SJSA1 (cell line): ENCODE measurements at places on chromosomes 16 and 17.
A peak's percentile ranks its signal among the peaks of the same experiment; 100 is the strongest.

DNA sequence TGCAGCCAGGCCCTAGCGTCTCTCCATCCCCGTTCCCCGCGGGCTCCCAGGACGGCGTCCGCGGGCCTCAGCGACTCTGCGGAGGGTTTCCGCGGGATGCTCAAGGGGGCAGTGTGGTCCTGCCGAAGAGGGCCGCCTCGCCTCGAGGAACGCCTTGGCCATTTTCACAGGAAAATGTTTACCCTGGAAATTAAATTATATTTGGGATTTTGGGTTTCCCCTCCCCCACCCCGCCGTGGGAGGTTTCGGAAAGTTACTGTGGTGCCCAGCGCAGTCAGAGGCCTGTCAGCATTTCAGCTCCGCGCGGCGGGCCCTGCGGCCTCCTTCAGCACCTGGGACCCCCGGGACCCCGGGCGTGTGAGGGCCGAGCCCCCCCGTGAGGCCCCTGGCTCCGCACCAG lies 94.5 kb downstream of the PCTP start:
- H3K27ac ChIP-seq = no peak overlapping the region
- no peaks in the 10 kb centered on the region for H3K36me3 ChIP-seq
- peak overlapping the region; percentile 10; the same call in 1 of the 2 replicates for H3K4me3 ChIP-seq

- no peaks in the 10 kb centered on the region for H3K36me3 ChIP-seq
- no peak overlapping the region for H3K27ac ChIP-seq
- no peak for DNase-seq
- H3K27me3 ChIP-seq = peaks cover 60% of the 10 kb centered on the region
- no peak overlapping the region for H3K4me3 ChIP-seq
Observed at GRCh38 chr16:1913327-1914083, 4.7 kb downstream of the HS3ST6 start.

DNA sequence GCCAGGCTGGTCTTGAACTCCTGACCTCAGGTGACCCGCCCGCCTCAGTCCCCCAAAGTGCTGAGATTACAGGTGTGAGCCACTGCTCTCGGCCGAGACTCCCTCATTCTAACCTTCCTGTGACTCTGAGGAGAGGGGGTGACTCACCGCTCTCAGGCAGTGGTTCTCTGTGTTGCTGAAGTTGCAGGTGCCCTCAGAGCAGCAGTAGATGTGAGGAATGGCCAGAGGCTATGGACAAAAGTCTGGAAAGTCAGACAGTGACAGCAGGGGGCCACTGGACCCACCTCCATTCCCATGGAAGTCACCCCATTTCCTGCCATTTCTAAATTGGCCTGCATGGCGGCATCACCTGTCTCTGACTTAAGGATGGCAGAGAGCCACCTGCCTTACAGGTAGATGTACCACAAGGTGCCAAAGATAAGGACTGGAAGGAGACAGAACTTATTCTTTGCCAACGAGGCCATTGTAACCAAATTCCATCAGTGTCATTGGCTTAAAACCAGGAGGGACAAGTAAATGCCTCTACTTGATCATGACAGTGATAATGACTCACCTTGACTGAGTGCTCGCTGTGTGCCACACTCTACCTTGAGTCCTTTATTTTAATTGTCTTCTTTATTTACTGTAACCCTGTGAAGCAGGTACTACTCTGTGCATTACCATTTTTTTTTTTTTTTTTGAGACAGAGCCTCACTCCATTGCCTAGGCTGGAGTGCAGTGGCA lies 15.3 kb upstream of the CNOT1 start:
- no peaks in the 10 kb centered on the region for H3K27me3 ChIP-seq
- H3K36me3 ChIP-seq = no peaks in the 10 kb centered on the region
- no peak for DNase-seq

DNA sequence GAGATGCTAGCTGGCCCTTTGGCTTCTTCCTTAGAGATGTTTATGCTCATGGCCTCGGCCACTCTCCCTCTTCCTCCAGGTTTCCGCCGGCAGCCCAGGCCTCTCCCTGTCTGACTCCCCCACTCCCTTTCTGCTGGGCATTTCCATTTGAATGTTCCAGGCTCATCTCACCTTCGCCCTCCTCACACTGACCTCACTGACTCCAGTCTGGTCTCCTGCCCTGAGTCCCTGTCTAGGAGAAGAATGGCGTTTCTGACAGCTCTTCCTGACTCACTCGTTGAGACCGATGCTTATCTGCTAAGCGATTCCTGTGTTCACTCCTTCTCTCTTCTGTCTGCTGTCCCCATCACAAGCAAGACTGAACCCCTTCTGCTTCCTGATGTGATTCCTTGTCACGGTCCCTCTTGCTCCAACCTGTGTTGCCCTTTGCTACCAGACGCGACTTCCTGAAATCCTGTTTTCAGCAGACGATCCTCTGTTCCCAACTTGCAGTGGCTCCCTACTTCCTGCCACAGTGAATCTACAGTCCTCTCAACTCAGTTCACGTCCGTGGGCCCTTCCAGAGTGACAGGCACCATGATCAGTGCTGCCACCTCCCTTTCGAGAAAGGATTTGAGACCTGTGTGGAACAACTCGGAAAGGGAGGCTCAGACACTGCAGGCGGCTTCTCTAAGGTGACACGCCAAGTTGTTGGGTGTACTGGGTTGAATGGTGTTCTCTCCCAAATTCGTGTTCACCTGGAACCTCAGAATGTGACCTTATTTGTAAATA lies 176.4 kb downstream of the MSI2 start:
- no peak overlapping the region for H3K4me3 ChIP-seq
- no peaks in the 10 kb centered on the region for H3K36me3 ChIP-seq

DNA sequence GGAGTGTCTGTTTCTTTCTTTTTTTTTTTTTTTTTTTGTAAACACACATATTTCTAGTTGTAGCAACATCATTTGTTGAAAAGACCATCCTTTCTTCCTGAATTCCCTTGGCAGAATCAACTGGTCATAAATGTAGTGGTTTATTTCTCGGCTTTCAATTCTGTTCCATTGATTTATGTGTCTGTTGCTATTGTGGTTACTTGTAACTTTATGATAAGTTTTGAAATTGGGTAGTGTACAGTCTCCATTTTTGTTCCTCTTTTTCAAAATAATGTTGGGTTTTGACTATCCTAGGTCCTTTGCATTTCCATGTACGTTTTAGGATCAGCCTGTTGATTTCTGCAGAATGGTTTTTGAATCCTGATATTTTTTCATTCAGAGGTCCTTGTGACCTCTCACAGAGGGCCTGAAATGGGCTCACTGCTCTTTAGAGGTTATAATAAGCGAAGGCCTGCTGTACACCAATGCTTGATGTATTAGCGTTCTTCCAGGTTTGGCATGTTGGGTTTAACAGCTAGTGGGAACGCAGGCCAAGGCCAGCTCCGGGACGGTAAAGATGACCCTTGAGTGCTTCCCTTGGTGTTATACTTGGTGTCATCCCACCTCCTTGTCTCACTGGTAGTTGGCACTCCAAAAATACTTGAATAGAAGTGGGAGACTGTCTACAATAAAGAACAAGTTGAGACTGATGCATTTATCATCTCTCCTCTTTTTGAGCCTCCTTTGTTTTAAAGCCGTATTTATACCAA lies 43.8 kb downstream of the ZNRF1 start:
- no peak overlapping the region for H3K4me3 ChIP-seq
- peaks cover under 1% of the 10 kb centered on the region; the same call in 1 of the 2 replicates for H3K36me3 ChIP-seq
- H3K27me3 ChIP-seq = no peaks in the 10 kb centered on the region

- no peak overlapping the region for H3K4me3 ChIP-seq
- no peaks in the 10 kb centered on the region for H3K27me3 ChIP-seq
- H3K27ac ChIP-seq = no peak overlapping the region
- peaks cover 95% of the 10 kb centered on the region for H3K36me3 ChIP-seq
Observed at GRCh38 chr17:38463451-38463858, 35.2 kb downstream of the ARHGAP23 start.

DNA sequence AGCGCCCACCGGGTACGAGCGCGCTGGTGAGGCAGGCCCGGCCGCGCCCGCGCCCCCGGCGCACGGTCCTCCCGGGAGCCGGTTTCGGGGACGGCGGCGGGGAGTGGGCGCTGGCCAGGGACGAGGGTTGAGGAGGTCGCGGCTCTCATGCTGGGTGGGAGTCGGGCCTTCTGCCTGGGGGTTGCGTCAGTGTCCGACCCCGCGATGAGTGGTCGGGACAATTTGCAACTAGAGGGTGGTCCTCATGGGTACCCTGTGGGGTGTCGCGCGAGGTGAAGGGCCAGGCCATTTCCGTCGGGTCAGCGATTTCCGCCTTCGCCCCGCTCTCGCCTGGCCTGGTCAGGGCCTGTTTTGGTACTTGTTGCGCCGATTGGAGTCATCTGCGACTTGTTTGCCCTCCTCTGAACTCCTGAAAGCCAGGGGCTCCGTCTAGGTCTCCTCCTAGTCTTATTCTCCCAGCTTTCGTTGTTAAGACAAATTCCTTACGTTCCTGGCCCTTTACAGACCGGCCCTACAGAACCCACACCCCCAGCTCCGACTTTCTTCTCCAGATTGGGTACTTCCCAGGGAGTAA lies 14.9 kb downstream of the NAA60 start:
- H3K4me3 ChIP-seq = peak overlapping the region; percentile 83
- H3K27ac ChIP-seq = peak overlapping the region; percentile 94
- peaks cover 8% of the 10 kb centered on the region for H3K36me3 ChIP-seq
- DNase-seq = no peak
- no peaks in the 10 kb centered on the region for H3K27me3 ChIP-seq

DNA sequence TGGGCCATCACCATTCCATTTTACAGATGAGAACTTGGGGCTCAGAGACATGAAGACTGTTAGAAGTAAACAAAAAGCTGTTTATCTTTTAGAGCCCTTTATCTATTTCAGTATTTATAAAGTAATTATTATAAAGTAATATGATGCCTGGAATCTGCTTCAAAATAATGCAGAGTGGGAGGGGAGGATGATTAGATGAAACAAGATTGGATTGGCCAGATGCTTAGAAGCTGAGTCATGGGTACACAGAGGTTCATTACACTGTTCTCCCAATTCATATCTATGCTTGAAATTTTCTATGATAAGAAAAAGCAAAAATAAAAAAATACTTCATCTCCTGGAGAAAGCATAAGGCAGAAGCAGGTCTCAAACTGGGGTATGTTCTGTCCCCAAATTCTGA lies 29.4 kb downstream of the TOM1L2 start:
- no peaks in the 10 kb centered on the region for H3K27me3 ChIP-seq
- H3K4me1 ChIP-seq = peaks cover 65% of the 10 kb centered on the region
- peak overlapping the region; percentile 76 for H3K27ac ChIP-seq
- H3K36me3 ChIP-seq = no peaks in the 10 kb centered on the region
- no peak overlapping the region for H3K4me3 ChIP-seq
- peak; percentile 44 for DNase-seq

DNA sequence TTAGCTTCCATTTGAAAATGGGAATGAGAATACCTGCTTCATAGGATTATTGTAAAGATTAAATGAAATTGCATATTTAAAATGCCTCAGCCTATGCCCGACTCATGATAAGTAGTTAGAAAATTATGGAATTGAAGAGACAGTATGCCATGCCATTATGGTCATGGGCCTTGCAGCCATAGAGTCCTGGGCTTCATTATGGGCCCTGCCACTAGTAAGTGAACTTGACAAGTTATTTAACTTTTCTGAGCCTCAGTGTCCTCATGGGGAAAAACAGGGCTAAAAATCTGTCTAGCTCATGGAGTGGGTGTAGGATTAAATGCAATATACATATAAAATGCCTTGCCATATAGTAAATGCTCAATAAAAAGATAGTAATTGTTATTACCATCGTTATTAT lies 133.2 kb downstream of the NPIPB5 start:
- H3K27me3 ChIP-seq = peaks cover 26% of the 10 kb centered on the region
- H3K27ac ChIP-seq = no peak overlapping the region
- no peak overlapping the region for H3K4me3 ChIP-seq
- peaks cover 9% of the 10 kb centered on the region; the same call in 1 of the 2 replicates for H3K4me1 ChIP-seq
- H3K36me3 ChIP-seq = no peaks in the 10 kb centered on the region
